Naive thymus-derived CD4-positive, alpha-beta T cell (primary cell): ENCODE measurements at places on chromosomes 1 and 21. TPM values are rescaled to one million over a fixed set of nuclear protein-coding genes. Genes with fewer than 3 reads are reported as not detected.
A peak's percentile ranks its signal among the peaks of the same experiment; 100 is the strongest.

GRCh38 chr1:232029315-232029714 is 402.7 kb downstream of the DISC1 start:
- H3K27me3 ChIP-seq: no peaks in the 10 kb centered on the region
- no peak for DNase-seq
- H3K4me1 ChIP-seq: no peaks in the 10 kb centered on the region
- no peaks in the 10 kb centered on the region for H3K36me3 ChIP-seq
- H3K27ac ChIP-seq: no peak overlapping the region

GRCh38 chr1:36739703-36740289 is 257.1 kb upstream of the CSF3R start:
- H3K27me3 ChIP-seq: no peaks in the 10 kb centered on the region
- H3K36me3 ChIP-seq: no peaks in the 10 kb centered on the region
- no peak overlapping the region for H3K4me3 ChIP-seq
- H3K4me1 ChIP-seq: no peaks in the 10 kb centered on the region
- no peak overlapping the region for H3K27ac ChIP-seq

GRCh38 chr21:27831816-27832569 is 865.1 kb upstream of the ADAMTS5 start:
- H3K36me3 ChIP-seq: no peaks in the 10 kb centered on the region
- H3K4me1 ChIP-seq: no peaks in the 10 kb centered on the region
- DNase-seq: no peak
- H3K27ac ChIP-seq: no peak overlapping the region
- no peak overlapping the region for H3K4me3 ChIP-seq

DNA sequence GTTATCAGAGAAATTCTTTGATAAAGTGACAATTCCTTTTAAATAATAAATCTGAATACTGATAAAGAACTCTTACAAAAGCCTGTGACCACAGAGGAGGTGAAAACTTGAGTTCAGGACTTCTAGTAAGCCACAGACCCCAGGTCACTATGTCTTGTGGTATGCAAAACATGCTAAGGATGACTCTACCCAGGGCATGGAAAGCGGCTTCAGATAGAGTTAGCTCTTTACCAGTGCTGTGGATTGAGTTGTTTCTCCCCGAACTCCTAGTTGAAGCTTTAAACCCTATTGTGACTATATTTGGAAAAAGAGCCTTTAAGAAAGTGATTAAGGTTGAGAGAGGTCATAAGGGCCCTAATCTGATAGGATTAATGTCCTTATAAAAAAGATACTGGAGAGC is 42.3 kb downstream of the HLX start:
- no peaks in the 10 kb centered on the region for H3K36me3 ChIP-seq
- no peaks in the 10 kb centered on the region for H3K4me1 ChIP-seq
- no peak overlapping the region for H3K27ac ChIP-seq
- no peak overlapping the region for H3K4me3 ChIP-seq
- DNase-seq: no peak

- no peak for DNase-seq
- H3K4me1 ChIP-seq: no peaks in the 10 kb centered on the region
- H3K27ac ChIP-seq: no peak overlapping the region
- no peak overlapping the region for H3K4me3 ChIP-seq
- H3K27me3 ChIP-seq: no peaks in the 10 kb centered on the region
These were observed 471.8 kb downstream of the KCNT2 start for GRCh38 chr1:196136396-196136795.

GRCh38 chr1:236400061-236400603 is 6.0 kb downstream of the EDARADD start:
- H3K27me3 ChIP-seq: no peaks in the 10 kb centered on the region
- H3K4me3 ChIP-seq: no peak overlapping the region
- no peak for DNase-seq
- peaks cover 3% of the 10 kb centered on the region for H3K4me1 ChIP-seq

The MNDA gene
- 4.5 TPM for total RNA-seq

DNA sequence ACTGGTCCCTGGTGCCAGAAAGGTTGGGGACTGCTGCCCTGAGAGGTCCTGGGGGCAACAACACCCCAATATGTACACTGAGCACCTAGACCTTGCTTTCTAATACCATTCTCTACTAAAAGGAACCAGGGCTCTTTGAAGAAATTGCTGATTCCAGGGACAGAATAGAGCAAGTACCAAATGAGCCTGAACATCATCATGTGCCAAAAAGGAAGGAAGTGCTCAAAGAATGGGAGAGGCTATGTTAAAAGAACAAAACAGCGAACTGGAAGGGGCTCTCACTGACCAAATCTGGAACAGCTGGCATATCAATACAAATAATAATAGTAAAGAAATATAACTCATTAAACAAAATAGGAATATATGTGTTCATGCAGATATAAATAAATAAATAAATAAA is 50.8 kb downstream of the PIK3R3 start:
- H3K27ac ChIP-seq: no peak overlapping the region
- no peak overlapping the region for H3K4me3 ChIP-seq
- DNase-seq: no peak
- H3K27me3 ChIP-seq: no peaks in the 10 kb centered on the region
- H3K4me1 ChIP-seq: no peaks in the 10 kb centered on the region
- no peaks in the 10 kb centered on the region for H3K36me3 ChIP-seq

- H3K27me3 ChIP-seq: no peaks in the 10 kb centered on the region
- no peaks in the 10 kb centered on the region for H3K36me3 ChIP-seq
- H3K27ac ChIP-seq: no peak overlapping the region
- DNase-seq: no peak
- H3K4me3 ChIP-seq: no peak overlapping the region
- no peaks in the 10 kb centered on the region for H3K4me1 ChIP-seq
These were observed 76.3 kb downstream of the UCK2 start for GRCh38 chr1:165903672-165904071.

DNA sequence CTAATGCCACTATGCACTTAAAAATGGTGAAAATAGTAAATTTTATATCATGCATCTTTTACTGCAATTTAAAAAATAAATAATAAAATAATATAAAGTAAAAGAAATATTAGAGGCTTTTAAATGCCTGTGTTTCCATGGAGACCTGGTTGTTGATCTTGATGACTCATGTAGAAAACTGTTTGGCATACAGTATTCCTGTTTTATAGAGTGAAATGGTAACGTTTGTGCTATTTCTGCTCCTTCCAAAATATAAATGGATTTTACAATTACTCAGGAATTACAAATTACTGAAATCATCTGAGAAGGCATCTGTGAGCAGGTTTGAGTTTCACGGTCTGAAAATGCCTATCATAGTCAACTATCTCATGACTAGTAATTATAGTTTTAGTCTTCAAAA is 98.4 kb upstream of the USP25 start:
- H3K4me3 ChIP-seq: no peak overlapping the region
- H3K27me3 ChIP-seq: no peaks in the 10 kb centered on the region
- H3K36me3 ChIP-seq: no peaks in the 10 kb centered on the region
- H3K4me1 ChIP-seq: no peaks in the 10 kb centered on the region
- no peak overlapping the region for H3K27ac ChIP-seq
- no peak for DNase-seq

DNA sequence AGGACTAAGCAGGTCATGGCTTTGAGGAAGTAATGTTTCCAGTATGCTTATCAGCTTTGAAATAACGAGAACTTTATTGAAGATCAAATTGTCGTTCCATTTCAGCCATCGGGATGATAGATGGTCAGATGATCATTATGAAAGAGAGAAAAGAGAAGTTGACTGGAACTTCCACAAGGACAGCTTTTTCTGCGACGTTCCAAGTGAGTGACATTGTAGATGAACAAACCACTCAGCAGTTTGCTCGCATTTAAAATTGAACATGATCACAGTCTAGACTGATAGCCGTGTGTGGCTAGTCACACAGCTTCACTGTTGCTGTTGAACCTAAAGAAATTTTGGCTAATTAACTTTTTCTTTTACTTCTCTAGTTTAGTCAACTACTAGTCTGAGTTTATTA is 151.1 kb downstream of the TLR5 start:
- no peak overlapping the region for H3K4me3 ChIP-seq
- no peaks in the 10 kb centered on the region for H3K36me3 ChIP-seq
- no peak for DNase-seq
- H3K27ac ChIP-seq: no peak overlapping the region

The CTTNBP2NL gene
- total RNA-seq: 1.8 and 2.2 TPM in 2 replicates

DNA sequence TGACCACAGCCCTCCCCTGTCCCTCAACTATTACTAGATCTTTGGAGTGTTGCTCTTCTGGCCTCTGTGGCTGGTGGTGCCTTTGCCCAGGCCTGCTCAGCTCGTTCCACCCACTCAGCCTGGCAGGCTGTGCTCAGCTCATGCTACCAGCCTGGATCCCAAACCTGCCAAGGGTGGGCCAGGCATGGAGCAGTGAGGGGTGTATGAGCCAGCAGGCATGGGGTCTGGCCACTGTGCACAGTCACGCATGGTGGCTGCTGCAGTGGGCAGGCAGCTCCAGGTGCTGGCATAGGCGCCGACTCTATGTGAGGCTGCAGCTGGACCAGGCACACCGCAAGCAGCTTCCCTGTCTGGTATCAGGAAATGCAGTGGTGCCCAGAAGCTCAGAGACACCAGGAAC is 449.9 kb downstream of the MATN1 start:
- H3K4me1 ChIP-seq: no peaks in the 10 kb centered on the region
- H3K27me3 ChIP-seq: no peaks in the 10 kb centered on the region
- no peak overlapping the region for H3K4me3 ChIP-seq
- DNase-seq: no peak

DNA sequence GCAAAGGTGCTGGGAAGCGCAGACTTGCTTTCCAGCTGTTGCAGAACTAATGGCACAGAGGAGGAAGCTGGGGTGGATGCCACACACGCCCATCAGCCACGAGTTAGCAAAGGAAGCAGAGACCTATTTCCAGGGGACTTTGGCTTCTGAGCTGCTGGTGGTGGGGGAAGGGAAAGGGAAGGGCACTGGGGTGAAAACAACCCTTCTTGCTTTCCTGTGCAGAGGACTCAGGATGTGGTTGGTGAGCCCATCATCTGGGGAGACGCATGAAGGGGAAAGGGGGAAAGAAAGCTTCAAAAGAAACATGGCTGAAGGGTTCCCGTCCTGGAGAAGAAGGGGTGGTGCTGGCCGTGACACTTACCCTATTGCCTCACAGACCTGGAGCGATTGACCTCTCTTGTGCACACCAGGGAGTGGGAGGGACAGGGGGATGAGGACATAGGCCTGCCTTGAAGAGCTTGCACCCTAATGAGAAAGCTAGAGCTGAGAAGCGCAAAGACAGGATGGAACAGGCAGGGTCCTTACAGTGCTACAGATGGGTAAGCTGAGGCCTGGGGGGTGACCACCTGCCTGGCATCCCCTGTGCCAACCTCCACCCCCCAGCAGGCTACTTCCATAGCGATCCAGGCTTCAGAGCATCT is 140.8 kb upstream of the RAB4A start:
- peaks cover 46% of the 10 kb centered on the region for H3K4me1 ChIP-seq
- H3K36me3 ChIP-seq: no peaks in the 10 kb centered on the region
- DNase-seq: no peak
- H3K27ac ChIP-seq: no peak overlapping the region
- no peaks in the 10 kb centered on the region for H3K27me3 ChIP-seq
- peak overlapping the region; percentile 29 for H3K4me3 ChIP-seq

- H3K4me3 ChIP-seq: no peak overlapping the region
- no peaks in the 10 kb centered on the region for H3K4me1 ChIP-seq
- H3K27ac ChIP-seq: no peak overlapping the region
- H3K36me3 ChIP-seq: no peaks in the 10 kb centered on the region
- H3K27me3 ChIP-seq: no peaks in the 10 kb centered on the region
- DNase-seq: no peak
These were observed 68.6 kb upstream of the VAV3 start for GRCh38 chr1:108033550-108033951.

- no peak overlapping the region for H3K4me3 ChIP-seq
- no peaks in the 10 kb centered on the region for H3K4me1 ChIP-seq
- no peaks in the 10 kb centered on the region for H3K36me3 ChIP-seq
- no peak overlapping the region for H3K27ac ChIP-seq
- H3K27me3 ChIP-seq: no peaks in the 10 kb centered on the region
These were observed 72.2 kb downstream of the SNX7 start for GRCh38 chr1:98733782-98734112.

GRCh38 chr1:43890815-43891214 is 42.8 kb upstream of the ARTN start:
- H3K4me3 ChIP-seq: no peak overlapping the region
- no peaks in the 10 kb centered on the region for H3K27me3 ChIP-seq
- no peak for DNase-seq
- no peaks in the 10 kb centered on the region for H3K4me1 ChIP-seq
- H3K36me3 ChIP-seq: peaks cover 29% of the 10 kb centered on the region
- no peak overlapping the region for H3K27ac ChIP-seq

The NUAK2 gene
- total RNA-seq: 8.3 and 9.1 TPM in 2 replicates

- peaks cover 11% of the 10 kb centered on the region for H3K4me1 ChIP-seq
- H3K36me3 ChIP-seq: no peaks in the 10 kb centered on the region
- no peak for DNase-seq
These were observed 13.0 kb upstream of the RNF19B start for GRCh38 chr1:32977546-32978087.

The HSD3B1 gene
- not detected in 2 replicates for total RNA-seq

DNA sequence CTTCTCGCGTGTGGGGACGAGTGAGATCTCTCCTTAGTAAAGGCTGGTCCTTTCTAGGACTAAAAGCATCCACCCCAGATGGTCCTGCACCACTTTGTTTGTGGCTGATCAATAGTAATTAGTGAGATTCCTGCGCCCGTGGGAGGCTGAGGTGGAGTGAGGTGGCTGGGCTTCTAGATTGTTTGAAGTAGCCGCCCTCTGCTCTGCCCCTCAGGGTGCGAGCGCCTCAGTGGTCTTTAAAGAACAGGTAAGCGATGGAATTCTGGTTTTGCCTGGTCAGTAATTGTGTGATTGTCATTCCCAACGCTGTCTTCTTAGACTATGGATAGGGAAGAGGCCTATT is 20.7 kb downstream of the PEX14 start:
- no peaks in the 10 kb centered on the region for H3K36me3 ChIP-seq
- H3K4me3 ChIP-seq: peak overlapping the region; percentile 94
- peaks cover 17% of the 10 kb centered on the region for H3K4me1 ChIP-seq

DNA sequence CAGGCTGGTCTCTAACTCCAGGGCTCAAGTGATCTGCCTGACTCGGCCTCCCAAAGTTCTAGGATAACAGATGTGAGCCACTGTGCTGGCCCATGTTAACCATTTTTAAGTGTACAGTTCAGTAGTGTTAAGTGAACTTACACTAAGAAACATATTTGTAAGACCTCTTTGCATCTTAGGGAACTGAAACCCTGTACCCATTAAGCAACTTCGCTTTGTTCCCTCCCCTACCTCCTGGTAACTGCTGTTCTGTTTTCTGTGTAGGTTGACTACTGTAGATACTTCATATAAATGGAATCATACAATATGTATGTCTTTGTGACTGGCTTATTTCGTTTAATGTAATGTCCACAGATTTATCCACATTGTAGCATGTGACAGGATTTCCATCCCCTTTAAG is 11.0 kb downstream of the NUDC start:
- H3K27me3 ChIP-seq: no peaks in the 10 kb centered on the region
- H3K4me3 ChIP-seq: no peak overlapping the region
- DNase-seq: no peak
